Temporal lobe (tissue), 4 donors: ENCODE measurements at places on chromosomes 1 and 21. TPM values are rescaled to one million over a fixed set of nuclear protein-coding genes. Genes with fewer than 3 reads are reported as not detected.

CLCA2 gene
- under 0.01 TPM for total RNA-seq

CD1E gene
- not detected for total RNA-seq

LAMTOR2 gene
- 37.9 TPM for total RNA-seq

RNU5D-1 gene
- total RNA-seq, result not detected

ADAMTSL4 gene
- total RNA-seq, result 0.25 TPM

EDN2 gene
- total RNA-seq, result not detected

CRYZL1 gene
- total RNA-seq, result 45.5 TPM
